ENCODE measurements at places on chromosomes 3 and 15.
A peak's percentile ranks its signal among the peaks of the same experiment; 100 is the strongest.

GRCh38 chr3:127888564-127889107 is 26.4 kb upstream of the KBTBD12 start:
- DNase-seq = no peak

DNA sequence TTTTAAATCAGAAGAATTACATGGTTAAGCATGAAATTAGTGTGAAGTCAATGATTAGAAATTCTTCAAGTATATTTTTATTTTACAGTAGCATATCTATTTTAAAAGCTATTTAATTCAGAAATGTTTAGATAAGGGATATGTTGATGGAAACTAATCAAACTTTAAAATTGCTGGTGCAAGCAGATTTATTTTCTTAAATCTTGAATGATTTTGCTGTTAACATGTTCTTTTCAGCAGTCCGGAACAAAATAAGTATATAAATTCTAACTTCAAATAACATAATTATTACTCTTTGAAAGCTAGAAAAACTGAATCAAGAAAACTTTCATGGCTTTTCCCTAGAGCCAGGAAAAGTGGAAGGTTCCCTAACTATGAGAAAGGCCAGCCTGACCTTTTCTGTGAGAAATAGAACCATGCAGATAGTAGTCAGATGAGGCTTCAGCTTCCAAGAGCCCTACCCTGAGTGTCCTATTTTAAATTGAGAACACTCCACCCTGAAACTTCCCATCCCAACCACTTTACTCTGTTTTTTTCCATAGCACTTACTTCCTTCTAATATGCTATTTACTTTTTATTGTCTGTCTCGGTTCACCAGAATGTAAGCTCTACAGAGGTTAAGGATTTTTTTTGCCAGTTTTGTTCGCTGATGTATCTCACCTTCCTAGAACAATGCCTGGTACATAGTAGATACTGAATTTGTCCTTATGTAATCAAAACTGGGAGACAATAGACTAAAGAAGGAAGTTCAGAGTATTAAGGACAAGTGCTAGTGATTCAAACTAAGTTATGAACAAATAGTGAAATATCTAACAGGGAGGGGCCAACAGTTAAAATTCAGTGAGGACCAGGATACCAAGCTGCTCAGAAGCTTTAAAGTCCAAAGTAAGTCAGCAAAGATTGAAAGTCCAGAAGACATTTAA is 66.8 kb downstream of the CD200R1L start:
- no peak for DNase-seq

GRCh38 chr3:189490749-189491148 is 140.4 kb upstream of the TP63 start:
- DNase-seq = peak; percentile 50

- no peak for DNase-seq
Observed at GRCh38 chr3:86990012-86990733, 776 bp downstream of the VGLL3 start.

- no peak for DNase-seq
Observed at GRCh38 chr3:75983609-75984290, 198.4 kb upstream of the ZNF717 start.

DNA sequence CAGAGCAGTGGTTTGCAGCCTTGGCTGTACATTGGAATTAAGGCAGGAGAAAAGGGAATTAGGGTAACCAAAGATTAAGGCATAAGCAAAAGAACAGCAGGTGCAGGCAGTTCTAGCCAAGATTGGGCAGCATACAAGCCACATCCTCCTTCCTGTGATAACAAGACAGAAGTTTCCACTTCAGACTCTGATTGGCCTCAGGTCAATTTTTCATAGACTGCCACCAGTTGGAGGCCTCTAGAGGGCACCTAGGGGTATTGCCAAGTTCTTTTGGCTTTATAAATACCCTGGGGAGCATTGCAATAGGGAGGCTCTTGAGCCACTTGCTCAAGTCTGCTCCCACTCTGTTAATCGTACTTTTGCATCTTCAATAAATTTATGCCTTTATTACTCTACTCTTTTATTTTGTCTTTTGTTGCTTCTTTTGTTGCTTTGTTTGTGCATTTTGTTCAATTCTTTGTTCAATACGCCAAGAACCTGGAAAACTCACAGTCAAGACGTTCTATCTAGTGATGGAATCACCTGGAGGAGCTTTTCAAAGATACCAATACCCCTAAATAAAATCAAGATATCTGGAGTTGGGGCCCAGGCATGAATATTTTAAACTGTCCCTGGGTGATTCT is 32.2 kb upstream of the FMN1 start:
- DNase-seq = peak; percentile 13

DNA sequence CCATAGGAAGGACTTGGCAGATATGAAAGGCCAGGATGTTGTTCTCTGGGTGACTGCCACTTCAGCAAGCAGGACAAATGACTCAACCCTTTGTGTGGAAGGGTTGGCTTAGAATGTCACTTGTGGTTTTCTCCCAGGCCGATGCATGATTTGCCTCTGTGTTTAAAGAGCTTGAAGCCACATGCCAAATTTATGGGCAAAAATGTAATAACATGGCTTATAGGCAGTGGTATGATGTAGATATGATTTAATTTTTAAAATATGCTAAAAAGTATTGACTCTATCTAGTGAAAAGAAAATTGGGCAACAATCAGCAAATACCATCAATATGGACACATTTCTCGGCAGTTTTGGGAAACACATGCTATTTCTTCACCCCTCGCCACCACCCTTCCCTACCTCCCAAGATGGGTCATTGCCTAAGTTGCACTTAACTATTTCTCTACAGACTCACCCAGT is 114.6 kb downstream of the CYP19A1 start:
- DNase-seq = peak; percentile 100

- DNase-seq = peak; percentile 52
Observed at GRCh38 chr3:74067296-74067695, 442.6 kb upstream of the PDZRN3 start.

DNA sequence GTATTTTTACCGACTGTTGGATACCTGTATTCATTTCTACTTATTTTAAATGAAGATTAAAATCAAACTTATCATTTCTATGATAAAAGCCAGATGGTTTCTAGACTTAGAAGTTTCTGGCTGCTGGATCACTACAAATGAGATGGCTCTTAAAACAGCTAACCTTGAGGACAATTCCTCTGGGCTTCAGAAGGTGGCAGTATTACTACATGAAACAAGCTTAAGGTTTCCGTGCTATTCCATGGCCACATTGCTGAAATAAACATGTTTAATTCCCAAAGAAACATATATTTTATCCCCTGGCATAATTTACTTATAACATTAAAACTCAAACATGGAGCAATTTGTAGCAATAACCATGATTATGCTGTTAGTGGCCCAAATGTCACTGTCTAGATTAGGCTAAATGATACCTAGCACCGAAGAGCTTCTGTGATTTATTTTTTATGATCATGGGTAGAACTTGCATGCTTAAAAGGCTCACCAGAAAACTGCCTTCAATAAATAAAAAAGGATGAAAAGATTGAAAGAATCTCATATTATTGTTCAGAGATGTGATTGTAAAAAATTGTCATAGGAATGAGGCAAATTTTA is 204.0 kb upstream of the NANOGP8 start:
- peak; percentile 78 for DNase-seq

GRCh38 chr15:92049290-92049989 is 195.9 kb downstream of the SLCO3A1 start:
- DNase-seq = no peak

GRCh38 chr3:28301688-28302087 is 46.8 kb upstream of the ZCWPW2 start:
- DNase-seq = no peak

DNA sequence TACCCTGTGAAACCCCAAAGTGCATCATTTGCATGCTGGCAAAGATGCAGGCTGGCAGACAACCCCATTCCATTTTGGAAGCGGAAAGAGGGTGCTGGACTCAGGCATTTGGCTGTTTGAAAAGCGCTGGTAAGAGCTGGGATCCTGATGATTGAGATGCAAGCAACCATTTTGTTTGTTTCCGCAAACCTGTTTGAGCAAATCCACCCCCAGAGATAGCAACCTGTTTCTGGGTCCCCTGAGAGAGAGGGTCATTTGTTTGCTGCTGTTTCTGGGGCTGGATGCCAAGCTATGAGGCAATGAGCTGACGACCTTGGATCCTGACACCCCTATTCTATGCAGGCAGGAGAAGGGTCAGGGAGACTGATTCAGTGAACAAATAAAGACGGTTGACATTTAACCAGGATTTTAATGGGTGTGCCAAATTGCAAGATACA is 9.8 kb downstream of the SLC6A1 start:
- DNase-seq = no peak

DNA sequence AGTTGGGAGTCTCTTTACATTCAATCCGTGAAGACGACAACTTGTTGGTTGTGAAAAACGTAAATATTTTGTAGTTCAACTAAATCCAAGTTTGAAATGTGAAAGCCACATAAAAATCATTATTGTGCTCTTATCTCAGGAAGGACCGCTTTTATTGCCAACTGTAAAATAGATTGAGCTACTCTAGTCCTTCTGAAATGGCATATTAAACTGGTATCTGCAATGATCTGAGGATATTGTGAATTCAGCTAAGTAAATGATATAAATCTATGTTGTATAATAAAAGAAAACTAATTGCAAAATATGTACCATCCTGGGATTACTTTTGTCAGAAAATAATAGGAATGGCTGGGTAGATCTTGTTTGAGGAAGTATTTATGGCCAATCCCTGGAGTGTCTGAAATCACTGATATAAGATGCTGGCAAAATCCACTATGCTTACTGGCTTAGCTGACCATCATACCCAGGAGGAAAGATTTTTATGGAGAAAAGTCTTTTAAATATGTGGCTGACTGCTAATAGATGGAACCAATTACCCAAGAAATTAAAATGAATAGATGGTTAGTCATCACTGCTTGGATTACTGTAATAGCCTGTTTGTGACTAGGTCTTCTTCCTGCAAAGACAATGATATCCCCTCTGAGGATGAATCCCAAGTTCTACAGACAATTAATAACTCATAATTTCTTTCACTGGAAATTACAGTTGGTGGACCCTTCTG is 191.8 kb downstream of the SEMA6D start:
- DNase-seq = peak; percentile 41

- DNase-seq = no peak
Observed at GRCh38 chr3:176855901-176856486, 341.3 kb downstream of the TBL1XR1 start.

DNA sequence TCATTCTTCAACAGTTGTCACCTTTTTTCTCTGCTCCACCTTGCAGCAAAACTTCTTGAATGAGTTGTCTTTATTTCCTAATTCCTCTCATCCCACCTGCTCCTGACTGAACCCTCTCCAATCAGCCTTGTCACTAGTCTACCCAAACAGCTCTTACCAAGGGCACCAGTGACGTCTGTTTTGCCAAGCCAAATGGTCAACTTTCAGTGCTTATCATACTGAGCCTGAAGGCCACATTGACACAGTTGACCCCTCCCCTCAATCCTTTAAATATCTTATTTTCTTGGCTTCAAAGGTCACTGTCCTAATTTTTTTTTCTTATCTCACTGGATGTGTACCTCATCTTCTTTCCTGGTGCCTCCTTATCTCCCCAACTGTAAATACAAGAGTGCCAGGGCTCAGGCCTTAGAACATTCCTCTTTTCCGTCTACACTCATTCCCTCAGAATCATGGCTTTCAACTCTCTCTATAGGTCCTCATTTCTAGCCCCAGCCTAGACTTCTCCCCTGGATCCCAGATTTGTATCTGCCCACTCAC is 43.2 kb downstream of the CMTM8 start:
- no peak for DNase-seq

GRCh38 chr3:187044206-187044605 is 95.1 kb downstream of the RPL39L start:
- no peak for DNase-seq

- no peak for DNase-seq
Observed at GRCh38 chr15:72086010-72086697, 31.8 kb downstream of the MYO9A start.

DNA sequence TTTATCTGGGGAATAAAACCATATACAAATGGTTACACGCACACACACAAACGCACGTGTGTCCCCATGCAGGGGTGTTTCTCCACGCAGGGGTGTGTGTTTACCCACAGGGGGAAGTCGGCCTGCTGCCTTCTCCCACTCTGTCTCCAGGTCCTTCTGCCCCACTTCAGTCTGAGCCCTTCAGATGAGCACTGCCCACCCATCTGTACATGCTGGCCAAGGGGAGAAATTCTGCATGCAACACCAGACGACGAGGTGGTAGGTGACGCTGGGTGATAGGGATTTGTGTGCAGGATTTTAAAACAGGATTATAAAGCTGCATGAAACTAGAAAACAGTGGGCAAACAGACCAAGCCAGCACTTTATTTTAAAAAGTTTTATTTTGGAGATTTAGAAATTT is 122.5 kb downstream of the TJP1 start:
- DNase-seq = no peak

DNA sequence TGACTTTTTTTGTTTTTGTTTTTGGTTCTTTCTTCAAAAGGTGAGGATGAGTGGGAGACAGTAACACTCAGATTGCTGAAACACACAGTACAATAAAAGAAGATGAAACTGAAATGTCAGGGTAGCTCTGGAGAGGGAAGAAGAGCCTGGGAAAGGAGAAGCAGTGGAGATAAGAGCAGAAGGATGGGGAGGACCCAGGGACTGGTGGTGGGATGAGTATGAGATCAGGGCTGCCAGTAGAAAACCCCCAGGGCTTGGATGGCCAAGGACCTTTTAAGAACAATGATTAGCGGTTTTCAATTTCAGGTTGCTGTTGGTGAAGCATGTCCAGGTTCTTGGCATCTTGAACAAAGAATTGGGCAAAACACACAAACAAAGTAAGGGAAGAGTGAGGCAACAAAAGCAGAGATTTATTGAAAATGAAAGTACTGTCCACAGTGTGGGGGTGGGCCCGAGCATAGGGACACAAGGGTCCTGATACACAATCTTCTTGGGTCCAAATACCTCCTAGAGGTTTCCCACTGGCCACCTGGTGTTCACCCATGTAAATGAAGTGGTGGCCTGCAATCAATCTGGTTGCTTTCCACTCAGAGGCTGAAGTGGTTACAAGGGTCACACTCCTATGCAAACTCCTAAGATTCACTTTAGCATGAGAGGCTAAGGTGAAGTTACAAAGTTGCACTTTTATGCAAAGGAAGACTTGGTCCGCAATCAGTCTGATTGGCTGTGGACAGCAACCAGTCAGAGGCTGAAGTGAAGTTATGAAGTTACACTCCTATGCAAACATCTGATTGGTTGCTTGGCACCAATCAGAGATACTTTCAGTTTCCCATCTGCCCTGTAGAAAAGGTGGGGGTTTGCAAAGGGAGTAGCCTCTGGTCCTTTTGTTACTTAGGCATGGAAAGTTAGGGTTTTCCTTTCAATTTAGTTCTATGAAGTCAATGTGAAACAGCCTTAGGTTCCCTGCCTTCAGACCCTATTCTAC is 26.1 kb upstream of the MFSD1 start:
- no peak for DNase-seq

- DNase-seq = peak; percentile 32
Observed at GRCh38 chr3:43770426-43771103, 79.8 kb downstream of the ABHD5 start.

Data from AG10803 (cell line).